Gastrocnemius medialis (tissue), 4 donors: ENCODE measurements at places on chromosomes 6 and 20. TPM values are rescaled to one million over a fixed set of nuclear protein-coding genes. Genes with fewer than 3 reads are reported as not detected.

DNA sequence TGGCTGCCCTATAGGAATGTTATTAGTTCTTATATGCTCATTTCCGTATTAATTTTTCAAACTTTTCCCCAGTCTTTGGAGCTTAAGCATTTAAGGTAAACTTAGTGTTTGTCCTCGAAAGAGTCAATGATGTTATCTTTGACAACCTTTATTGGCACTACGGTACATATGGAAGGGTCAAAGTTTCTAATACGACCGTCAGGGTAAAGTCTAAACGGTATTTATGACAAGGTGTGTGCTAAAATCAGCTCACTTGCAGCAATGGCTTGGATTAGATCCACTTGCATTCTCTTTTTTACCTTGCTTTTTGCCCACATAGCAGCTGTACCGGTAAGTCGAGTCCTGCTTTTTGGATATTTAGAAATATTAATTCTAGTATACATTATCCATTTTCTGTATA is at the start of gene MEP1A:
MEP1A (plus strand) TSS at position 252 of the 400 bp plus-strand sequence; CDS start at position 262, 10 bp downstream.
- DNase-seq = no peak
- no peaks in the 10 kb centered on the region for H3K27me3 ChIP-seq
- H3K27ac ChIP-seq = no peak within 1 kb of the TSS
- no peaks in the 10 kb centered on the region for H3K36me3 ChIP-seq

GRCh38 chr6:112310439-112311125 is 36.5 kb upstream of the RFPL4B start:
- no peak overlapping the region for H3K4me3 ChIP-seq
- no peak for DNase-seq
- no peaks in the 10 kb centered on the region for H3K4me1 ChIP-seq
- H3K27me3 ChIP-seq = no peaks in the 10 kb centered on the region
- no peak overlapping the region for H3K27ac ChIP-seq

- no peaks in the 10 kb centered on the region for H3K27me3 ChIP-seq
- DNase-seq = no peak
- H3K27ac ChIP-seq = no peak overlapping the region
- H3K36me3 ChIP-seq = no peaks in the 10 kb centered on the region
- H3K4me1 ChIP-seq = no peaks in the 10 kb centered on the region
- no peak overlapping the region for H3K4me3 ChIP-seq
Observed at GRCh38 chr6:80094017-80094416, 12.5 kb upstream of the BCKDHB start.

GRCh38 chr6:93721386-93722048 is 302.2 kb upstream of the EPHA7 start:
- no peaks in the 10 kb centered on the region for H3K36me3 ChIP-seq
- H3K27me3 ChIP-seq = no peaks in the 10 kb centered on the region
- H3K27ac ChIP-seq = no peak overlapping the region

Gene SAMD3
- not detected for total RNA-seq

DNA sequence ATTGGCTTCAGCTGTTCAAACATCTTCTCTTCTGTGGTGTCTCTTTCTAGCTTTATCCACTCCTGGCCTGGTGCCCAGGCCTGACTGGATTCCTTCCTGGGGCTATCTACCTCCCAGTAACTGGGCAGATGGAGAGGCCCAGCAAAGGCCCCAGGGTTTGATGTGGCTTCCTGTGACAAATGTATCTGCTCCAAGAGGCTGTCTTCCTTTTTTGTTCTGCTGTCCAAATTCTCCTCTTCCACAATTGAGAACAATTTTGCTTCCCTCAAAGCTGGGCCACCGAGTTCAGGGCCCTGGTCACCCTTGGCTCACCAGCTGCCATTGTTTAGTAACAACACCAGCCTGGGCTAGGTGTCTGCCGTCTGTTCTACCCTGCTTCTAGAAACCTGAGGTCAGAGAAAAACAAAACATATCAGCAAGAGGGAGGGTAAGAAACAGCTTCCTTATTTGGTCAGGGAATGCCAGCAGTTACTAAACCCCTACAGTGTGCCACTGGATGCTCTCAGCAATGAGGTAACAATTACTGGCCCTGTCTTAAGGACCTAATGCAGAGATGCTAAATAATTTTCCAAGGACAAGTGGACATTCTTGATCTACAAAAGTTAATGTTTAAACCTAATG is 3.9 kb downstream of the ZFP57 start:
- H3K4me1 ChIP-seq = no peaks in the 10 kb centered on the region
- H3K27ac ChIP-seq = no peak overlapping the region
- H3K36me3 ChIP-seq = no peaks in the 10 kb centered on the region
- peaks cover 5% of the 10 kb centered on the region for H3K27me3 ChIP-seq
- DNase-seq = no peak

Gene DEFB123
- total RNA-seq = not detected

DNA sequence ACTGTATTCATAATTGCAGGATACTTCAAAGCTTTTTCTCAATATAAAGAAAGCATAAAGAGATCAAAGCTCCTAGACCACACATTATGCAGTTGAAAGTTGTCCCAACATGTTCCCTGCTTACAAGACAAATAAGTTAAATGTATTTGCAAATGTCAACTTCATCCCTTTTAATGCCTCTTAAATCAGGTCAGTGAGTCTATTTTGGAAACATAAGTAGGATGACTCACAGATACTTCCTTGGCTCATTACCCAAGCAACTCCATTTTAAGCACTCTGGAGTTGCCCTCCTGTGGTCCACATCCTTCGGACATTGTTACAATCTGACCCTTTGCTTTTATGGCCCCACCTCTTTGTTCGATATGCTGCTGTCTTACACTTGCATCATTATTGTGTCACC is 162.0 kb downstream of the FAXC start:
- H3K27me3 ChIP-seq = no peaks in the 10 kb centered on the region
- H3K4me1 ChIP-seq = peaks cover 12% of the 10 kb centered on the region
- H3K27ac ChIP-seq = no peak overlapping the region
- H3K4me3 ChIP-seq = no peak overlapping the region
- H3K36me3 ChIP-seq = no peaks in the 10 kb centered on the region
- no peak for DNase-seq

Gene MAS1
- total RNA-seq = not detected

Gene SOBP
- total RNA-seq = 26.2 TPM

DNA sequence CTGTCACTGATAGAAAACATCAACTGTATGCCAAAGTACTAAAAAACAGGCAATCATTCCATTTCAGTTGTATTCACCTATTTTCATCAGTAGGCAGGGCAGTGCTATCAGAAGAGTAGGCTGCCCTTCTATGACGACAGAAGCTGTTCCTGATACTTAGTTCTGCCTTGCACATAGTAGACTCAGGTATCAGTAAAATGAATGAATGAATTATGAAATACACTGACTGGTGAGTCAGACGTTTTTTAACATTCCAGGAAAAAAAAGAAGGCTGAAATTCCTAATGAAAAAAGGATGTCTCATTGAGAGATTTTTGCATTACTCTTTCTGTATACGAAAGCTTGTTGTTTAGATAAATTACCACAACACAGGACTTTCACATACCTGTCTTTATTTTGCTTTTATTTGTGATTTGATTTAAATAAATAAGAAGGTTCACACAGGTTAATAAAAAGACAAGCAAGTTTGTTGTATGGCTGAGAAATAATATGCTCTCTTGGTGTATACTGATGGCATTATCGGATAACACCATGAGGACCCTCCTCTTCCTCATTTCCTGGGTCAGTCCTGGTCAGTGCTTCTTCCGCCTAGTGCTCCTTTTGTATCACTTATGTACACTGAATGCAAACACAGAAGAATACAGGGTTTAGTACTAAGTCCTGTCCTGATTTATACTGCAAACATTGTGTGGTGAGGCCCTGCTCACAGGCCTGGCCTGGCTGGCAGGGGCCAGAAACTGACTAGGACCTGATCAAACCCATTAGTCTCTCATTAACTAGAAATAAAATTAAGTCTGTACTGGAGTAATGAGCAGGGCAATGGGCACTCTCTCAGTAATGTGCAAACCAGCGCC is 39.4 kb upstream of the SPDEF start:
- no peaks in the 10 kb centered on the region for H3K27me3 ChIP-seq
- no peak for DNase-seq
- H3K36me3 ChIP-seq = no peaks in the 10 kb centered on the region
- H3K27ac ChIP-seq = peak overlapping the region; percentile 45

Gene OXT
- not detected for total RNA-seq
